ENCODE measurements at places on chromosomes 2 and 18.

GRCh38 chr2:3532941-3533340 lies 13.6 kb upstream of the ADI1 start:
- DNase-seq = no peak

DNA sequence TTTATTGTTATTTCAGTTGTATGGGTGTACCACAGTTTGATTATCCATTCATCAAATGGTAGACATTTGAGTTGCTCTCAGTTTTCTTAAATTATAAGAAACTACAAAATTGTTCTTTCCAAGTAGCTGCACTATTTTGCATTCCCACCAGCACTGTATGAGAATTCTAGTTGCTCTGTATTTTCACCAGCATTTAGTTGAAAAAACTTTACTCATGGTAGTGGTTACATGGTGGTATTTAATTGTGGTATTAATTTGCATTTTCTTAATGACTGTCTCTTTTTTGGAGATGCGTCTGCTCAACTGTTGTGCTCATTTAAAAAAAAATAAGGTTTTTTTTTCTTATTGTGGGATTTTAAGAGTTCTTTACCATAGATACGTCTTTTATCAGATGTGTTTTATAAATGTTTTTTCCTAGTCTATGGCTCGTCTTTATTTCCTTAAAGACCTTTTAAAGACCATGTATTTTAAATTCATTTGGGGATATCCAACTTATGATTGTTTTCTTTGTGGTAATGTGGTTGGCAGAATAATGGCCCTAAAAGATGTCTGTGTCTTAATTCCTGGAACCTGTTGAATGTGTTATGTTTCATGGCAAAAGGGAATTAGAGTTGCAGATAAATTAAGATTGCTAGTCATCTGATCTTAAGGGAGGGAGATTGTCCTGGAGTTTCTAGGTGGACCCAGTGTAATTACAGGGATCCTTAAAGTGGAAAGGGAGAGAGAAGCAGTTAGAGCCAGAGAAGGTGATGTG lies 37.4 kb downstream of the UBE2F start:
- DNase-seq = no peak

GRCh38 chr2:132038179-132038882 lies 123.4 kb downstream of the ANKRD30BL start:
- DNase-seq = no peak

DNA sequence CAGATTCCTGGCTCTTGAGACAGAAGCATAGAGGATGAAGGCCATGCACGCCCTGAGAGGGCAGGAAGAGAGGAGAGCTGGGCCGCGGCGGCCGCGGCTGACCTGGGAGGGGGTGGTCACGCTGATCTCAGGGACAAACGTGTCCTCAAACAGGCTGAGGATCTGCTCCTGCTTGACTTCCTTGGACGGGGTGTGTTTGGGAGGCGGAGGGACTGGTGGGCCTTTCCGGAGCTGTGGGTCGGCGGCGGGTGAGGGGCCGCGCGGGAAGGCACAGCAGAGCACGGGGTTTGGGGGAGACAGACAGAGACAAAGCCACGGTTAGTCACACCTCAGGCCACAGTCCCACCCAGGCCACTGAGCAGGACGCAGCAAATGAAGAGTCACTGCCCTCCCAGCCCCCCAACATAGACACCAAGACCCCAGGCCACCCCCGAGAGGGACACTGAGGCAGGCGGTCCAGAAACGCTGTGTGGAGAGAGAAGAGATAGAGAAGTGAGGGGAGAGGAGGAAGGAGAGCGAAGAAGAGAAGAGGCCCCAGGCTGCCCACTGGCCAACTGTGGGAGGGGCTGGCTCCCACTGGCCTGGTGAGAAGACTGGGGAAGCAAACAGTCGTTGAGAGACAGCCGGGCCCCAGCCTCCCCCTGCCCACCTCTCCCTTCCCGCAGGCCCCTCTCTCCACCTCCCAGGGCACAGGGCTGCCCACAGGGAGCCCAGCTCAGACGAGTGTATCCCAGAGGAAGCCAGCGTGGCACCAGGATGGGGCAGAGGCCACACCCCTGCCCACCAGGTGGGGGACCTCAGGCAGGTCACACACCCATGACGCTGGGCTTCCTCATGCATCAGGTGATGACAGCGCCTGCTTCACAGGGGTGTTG lies 49.3 kb downstream of the BIN1 start:
- DNase-seq = no peak

DNA sequence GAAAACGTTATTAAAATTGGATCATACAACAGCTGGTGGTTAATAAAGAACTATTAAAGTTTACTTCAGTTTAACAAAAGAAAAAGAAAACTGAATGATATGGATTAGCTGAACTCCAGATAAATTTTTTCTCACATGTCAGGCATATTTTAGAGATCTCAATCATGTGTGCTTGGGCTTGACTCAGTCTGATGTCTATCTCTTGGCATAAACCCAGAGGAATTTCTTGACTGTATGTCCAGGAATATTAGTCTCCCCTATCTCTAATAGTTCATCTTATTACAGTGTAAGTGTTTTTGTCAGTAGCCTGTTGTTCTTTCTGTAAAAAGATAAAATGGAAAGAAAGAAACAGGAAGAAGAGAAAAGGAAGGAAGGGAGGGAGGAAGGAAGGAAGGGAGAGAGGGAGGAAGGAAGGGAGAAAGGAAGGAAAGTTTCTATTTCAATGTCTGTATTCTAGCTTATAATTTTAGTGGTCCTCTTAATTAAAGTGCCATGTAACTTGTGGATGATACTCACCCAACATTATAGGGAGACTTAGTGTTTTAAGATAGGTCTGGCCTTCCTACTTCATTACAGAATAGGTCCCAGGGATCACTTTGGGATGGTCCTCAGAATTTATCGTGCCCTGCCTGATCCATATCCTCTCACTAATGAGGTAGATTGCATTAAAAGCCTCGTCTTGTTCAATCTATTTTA lies 99.7 kb upstream of the UGP2 start:
- peak; percentile 72 for DNase-seq

GRCh38 chr2:64406407-64406774 lies 47.6 kb upstream of the LGALSL start:
- no peak for DNase-seq

GRCh38 chr2:236728916-236729670 lies 159.5 kb downstream of the ACKR3 start:
- no peak for DNase-seq

- DNase-seq = no peak
Observed at GRCh38 chr18:67639872-67640271, 123.4 kb upstream of the DSEL start.

GRCh38 chr2:233679196-233679595 lies 2.5 kb upstream of the UGT1A7 start:
- no peak for DNase-seq

DNA sequence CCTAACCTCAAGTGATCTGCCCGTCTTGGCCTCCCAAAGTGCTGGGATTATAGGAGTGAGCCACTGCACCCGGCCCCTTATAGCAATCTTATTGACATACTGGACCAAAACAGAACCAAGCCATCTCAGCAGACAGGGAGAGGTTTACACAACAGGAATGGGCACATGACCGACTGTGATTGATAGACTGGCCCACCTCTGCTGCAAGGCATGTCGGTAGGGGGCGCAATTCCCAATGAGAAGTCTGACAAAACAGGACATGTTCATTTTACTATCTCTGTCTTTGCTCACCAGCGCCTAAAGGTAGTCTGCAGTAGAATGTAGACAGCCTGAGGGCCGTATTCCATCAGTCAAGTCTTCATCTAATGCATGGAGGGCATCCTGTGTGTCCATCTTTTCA lies 2.0 kb downstream of the LYPD6B start:
- peak; percentile 5 for DNase-seq

- peak; percentile 82 for DNase-seq
Observed at GRCh38 chr2:42810971-42811811, 18.8 kb upstream of the HAAO start.

- no peak for DNase-seq
Observed at GRCh38 chr2:88885679-88886416, 194.4 kb downstream of the RPIA start.

DNA sequence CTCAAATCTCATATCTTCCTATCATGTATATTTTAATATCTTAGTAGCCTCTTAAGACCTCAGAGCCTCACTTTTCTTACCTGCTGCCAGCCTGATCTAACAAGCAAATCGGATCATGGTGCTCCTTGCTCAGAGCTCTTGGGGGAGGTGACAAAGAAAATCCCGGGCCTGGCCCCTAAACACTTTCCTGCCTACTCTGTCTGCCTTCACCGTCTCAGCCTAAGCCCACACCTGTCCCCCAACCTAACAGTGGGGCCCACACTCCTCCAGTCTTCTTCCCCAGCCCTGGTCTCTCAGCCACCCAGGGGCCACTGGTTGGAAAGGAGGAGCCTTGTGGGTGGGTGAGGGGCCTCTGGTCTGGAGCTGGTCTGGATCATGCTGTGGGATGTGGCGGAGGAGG lies 207.3 kb downstream of the HAUS1 start:
- no peak for DNase-seq

GRCh38 chr18:77052983-77053309 lies 79.6 kb downstream of the MBP start:
- DNase-seq = no peak

- peak; percentile 81 for DNase-seq
Observed at GRCh38 chr2:162123806-162124758, 28.0 kb downstream of the GCG start.

GRCh38 chr18:34870555-34871310 lies 160.6 kb downstream of the DTNA start:
- DNase-seq = no peak

- peak; percentile 54 for DNase-seq
Observed at GRCh38 chr2:108316461-108317258, 28.0 kb downstream of the SULT1C2 start.

DNA sequence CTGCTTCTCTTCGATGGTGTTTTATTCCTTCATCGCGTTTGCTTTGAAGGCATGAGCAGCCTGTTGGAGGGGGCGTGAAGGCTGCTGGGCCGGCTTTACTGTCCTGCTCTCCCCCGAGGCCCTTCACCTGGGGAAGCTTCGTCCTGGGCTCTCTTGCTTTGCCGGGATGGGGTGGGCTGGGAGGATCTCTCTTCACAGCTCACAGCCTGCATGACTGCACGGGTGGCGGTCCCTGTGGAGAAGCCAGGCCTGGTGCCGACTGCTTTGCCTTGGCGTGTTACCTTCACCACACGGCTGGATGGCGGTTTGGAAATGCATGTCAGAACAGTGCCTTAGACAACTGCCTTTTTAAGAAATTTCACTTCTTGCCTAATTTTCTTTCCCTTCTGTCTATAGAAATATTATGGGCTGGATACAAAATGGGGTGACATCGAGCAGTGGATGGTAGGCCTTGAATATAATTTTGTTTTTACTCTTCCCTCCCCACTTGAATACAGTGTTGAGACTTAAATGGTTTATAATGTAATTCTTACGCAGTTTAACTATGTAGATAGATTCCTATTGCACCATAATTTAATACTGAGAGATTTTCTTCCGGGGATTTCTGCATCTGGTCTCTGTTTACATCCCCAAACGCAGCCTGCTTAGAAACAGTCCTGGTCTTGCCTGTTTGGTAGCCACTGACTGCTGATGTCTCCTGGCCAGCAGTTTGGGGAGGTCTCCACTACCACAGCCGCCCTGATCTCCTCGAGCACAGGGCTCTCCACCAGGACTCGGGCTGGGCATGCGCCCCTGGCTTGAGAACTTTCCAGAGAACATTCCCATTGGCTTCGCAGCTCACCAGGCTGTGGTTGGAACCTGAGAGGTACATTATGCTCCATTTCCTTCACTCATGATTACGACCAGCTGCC lies 81.0 kb upstream of the RBM44 start:
- DNase-seq = no peak
